ENCODE measurements at places on chromosomes 11 and 22. TPM values are rescaled to one million over a fixed set of nuclear protein-coding genes. Genes with fewer than 3 reads are reported as not detected.

Gene UBE4A
- 17.8 TPM for polyA plus RNA-seq

Gene SYT7
- 0.48 TPM for polyA plus RNA-seq

Gene LRRC56
- 4.1 TPM for polyA plus RNA-seq

GRCh38 chr11:121141066-121141465, 40.0 kb downstream of the TECTA start:
- DNase-seq, result no peak

DNA sequence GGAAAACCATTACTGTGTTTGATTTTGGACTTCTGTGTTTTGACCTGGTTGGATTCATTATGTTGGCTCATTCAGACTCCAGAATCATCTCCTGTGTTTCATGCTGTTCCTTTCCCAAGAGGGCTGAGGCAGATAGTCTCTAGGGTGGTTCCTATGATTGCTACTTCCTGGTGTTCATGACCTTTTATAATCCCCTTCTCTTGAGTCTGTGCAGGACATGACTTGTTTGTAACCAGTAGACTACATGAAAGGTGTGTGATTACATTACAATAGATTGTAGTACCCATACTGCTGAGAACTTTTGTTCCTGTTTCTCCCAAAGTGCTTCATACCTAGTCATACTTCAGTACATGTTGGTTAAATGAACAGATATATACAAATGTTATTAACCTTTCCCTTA, 700.6 kb downstream of the METTL15 start:
- no peak for DNase-seq

GRCh38 chr22:19126309-19127273, 4.4 kb upstream of the DGCR2 start:
- DNase-seq, result no peak

DNA sequence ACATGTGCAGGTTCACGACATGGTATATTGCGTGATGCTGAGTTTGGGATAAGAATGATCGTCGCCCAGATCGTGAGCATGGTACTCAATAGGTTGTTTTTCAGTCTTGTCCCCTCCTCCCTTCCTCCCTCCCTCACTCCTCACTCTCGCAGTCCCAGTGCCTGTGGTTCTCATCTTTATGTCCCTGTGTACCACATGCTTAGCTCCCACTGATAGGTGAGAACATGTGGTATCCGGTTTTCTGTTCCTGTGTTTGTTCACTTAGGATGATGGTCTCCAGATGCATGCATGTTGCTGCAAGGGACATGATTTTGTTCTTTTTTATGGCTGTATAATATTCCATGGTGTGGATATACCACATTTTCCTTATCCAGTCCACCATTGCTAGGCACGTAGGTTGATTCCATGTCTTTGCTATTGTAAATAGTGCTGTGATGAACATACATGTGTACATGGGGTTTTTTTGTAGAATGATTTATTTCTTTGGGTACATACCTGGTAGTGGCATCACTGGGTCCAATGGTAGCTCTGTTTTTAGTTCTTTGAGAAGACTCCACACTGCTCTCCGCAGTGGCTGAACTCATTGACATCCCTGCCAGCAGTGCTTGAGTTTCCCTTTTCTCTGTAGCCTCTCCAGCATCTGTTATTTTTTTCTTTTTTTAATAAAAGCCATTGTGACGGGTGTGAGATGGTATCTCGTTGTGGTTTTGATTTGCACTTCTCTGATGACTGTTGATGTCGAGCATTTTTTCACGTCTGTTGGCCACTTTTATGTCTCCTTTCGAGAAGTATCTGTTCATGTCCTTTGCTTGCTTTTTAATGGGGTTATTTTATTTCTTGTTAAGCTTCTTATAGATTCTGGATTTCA, 16.4 kb downstream of the ZBED4 start:
- DNase-seq, result no peak

Gene C22orf15
- polyA plus RNA-seq, result 1.4 TPM
